ENCODE measurements at places on chromosomes 1 and 21. TPM values are rescaled to one million over a fixed set of nuclear protein-coding genes. Genes with fewer than 3 reads are reported as not detected.

DNA sequence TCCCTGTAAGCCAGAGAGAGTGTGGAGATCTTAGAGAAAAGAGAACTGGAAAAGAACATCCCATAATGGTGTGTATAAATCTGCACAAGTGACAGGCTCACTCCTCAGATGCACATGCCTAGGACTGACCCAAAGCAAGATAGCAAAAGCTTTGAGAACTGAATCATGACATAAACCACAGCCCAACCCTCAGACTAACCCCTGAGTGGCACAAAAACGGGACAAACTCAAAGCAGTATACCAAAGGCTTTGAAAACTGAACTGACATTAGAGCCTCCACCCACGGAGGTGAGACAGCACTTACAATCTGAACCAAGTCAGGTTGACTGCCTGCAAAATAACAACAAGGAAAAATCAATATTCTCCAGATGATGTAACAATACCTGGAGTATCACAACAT, 70.8 kb downstream of the TIAM1 start:
- DNase-seq, result no peak

Gene FCRLA
- polyA plus RNA-seq, result 2.0 TPM

Gene C1orf141
- polyA plus RNA-seq, result not detected

DNA sequence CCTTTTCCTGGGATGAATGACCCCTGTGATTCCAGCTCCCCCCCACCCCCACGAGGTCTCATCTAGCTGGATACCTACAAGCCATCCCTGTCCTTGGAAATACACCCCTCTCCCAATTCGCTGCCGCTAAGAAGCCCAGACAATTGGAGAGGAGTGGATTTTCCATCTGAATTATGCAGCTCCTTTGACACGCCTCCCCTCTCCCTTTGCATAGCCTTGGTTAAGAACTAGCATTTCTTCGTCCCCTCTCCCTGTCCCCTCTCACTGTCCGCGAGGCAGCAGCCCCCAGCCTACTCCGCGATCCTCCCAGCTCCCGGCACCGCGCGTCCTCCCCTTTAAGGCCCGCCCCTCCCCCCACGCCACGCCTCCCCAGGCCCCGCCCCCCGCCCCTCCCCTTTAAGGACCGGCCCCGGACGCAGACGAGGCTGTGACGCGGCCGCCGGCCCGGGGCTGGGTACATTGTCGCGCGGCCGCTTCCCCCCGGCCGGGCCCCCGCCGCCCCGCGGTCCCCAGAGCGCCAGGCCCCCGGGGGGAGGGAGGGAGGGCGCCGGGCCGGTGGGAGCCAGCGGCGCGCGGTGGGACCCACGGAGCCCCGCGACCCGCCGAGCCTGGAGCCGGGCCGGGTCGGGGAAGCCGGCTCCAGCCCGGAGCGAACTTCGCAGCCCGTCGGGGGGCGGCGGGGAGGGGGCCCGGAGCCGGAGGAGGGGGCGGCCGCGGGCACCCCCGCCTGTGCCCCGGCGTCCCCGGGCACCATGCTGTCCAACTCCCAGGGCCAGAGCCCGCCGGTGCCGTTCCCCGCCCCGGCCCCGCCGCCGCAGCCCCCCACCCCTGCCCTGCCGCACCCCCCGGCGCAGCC, at the start of gene MAPKAPK2:
MAPKAPK2 (plus strand) TSS at position 428 of the 856 bp plus-strand sequence; CDS start at position 753, 325 bp downstream.
- no peak for DNase-seq

DNA sequence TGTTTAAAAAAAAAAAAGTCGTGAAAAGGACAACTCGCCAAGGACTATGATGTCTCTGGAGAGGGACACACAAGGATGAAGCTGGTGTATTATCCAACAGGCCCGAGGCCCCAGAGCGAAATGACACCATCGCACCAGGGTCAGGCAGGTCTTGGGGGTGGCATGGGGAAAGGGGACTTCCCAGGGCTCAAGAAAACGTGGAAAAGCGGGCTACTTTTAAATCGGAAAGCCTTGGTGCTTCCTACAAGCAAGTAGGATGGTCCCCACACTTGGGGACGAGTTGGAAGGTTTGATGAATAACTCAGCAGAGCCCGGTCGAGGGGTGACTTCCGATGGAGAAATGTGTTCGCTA, 505 bp upstream of the GNPAT start:
- no peak for DNase-seq

DNA sequence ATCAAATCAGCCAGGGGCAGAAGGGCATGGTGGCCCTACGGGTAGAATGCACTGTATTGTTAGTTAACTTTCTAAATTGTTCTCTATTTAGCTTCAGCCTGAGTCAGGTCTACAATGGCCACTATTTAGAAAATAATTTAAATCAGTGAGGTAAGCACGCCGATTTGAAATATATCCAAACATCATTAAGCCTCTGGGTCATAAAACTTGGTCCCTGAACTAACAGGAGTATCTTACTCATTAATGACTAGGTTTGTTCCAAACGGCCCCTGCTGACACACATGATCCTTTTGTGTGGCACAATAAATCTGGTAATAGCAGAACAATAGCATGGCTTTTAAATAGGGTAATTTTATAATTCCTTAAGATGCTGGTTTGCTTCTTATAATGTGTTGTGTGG, 48.4 kb downstream of the STX6 start:
- DNase-seq, result no peak

DNA sequence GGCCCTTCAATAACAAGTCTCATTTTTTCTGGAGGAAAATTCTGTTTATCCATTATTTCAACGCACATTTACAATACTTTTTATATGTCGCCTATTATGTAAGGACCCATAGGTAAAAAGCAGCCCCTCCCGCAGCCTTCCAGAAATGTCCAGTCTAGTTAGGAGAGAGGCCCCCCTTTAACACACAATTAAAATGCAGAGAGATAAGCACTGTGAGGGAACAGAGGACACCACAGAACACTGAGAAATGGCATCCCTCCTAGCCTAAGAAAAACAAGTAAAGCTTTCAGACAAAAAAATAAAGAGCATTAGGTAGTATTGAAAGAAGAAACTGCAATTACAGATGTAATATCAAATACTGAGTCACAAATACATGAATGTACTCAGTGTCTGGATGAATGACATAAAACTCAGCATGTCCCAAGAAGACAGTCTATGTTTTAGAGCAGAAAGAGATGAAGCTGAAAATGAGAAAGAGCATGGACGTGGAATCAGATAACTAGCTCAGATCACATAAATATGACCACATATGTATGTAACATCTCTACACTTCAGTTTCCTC, 62.9 kb downstream of the DAB1 start:
- DNase-seq, result no peak

- no peak for DNase-seq
Observed at GRCh38 chr21:45332981-45333582, 45.4 kb upstream of the POFUT2 start.

Gene FCRLB
- polyA plus RNA-seq, result 2.6 TPM

GRCh38 chr1:16233431-16233830, 3.6 kb downstream of the CPLANE2 start:
- DNase-seq, result no peak

DNA sequence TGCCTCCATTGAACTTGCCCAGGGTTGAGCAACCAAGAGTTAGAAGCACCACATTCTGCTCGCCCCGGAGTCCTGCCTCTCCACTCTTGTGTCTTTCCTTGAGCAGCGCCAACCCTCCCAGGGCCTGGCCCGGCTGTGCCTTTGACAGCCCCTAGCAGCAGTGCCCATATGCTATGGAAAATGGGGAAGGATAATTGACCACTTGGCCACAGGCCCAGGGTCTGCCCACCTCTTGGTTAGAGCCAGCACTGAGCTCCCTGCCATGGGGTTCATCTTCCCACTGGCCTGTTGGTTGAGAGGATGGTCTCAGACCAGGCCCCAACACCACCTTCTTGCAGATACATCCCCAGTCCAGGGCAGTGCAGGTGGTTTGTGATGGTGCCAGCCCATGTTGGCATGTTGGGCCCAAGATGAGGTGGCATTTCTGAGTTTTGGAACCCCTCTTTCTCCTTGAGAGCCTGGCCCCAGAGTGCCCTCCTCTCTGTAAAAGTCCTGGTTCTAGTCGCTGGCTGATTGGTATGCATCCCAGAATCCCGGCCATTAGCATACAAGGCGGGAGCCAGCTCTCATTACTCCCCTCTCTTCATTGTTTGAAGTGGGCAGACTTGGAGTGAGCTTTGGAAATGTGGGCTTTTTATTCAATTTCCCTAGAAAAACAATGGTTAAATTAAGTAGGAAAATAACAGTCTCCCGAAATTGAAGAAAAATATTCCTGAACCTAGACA, 7.6 kb downstream of the ARHGEF10L start:
- no peak for DNase-seq

- no peak for DNase-seq
Observed at GRCh38 chr1:214314178-214314843, 33.4 kb downstream of the SMYD2 start.

DNA sequence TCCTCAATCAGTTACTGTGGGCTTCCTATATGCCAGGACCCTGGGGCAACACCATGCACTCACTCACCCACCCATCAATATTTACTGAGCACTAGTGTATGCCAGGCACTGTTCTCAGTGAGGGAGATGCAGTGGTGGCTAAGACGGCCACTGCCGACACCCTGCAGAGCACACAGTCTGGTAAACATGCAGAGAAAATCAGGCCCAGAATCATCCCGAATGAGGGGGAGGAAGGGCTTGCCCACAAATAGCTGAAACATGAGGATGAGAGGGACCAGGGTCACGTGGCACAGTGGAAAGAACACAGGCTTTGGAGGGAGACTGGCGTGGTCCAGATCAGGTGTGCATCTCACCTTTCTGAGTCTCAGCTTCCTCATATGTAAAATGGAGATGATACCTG, 89.2 kb upstream of the IGSF21 start:
- DNase-seq, result no peak

GRCh38 chr1:107493111-107493716, 352.4 kb downstream of the NTNG1 start:
- no peak for DNase-seq

DNA sequence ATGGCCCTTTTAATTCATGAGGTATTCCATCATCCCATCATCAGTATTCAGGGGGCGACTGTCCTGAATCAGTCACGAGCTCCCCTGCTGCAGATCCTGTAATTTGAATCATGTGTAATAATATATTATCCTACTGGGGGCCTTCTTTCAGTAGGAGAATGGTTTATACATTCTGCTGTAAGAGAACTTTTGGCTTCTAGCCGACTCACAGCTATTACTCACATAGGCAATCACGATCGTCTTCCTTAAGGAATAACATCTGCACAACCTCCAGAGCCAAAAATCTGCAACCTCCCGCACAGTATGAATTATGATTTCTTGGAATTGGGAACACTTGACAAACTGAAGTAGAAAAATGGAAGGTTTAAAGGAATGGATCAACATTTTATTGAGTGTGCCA, 343.0 kb downstream of the USP25 start:
- peak; percentile 21 for DNase-seq

Gene GLUL
- 494 TPM for polyA plus RNA-seq

Gene SYTL1
- polyA plus RNA-seq, result 0.23 TPM

- peak; percentile 9 for DNase-seq
Observed at GRCh38 chr1:55131801-55132200, 83.4 kb downstream of the USP24 start.

- peak; percentile 98 for DNase-seq
Observed at GRCh38 chr21:35779690-35780570, 280.4 kb downstream of the SETD4 start.

All from BJ (cell line).